ENCODE measurements at places on chromosomes 5 and 9.

GRCh38 chr9:112556497-112557442 is 70.1 kb downstream of the KIAA1958 start:
- DNase-seq: peak; percentile 58

DNA sequence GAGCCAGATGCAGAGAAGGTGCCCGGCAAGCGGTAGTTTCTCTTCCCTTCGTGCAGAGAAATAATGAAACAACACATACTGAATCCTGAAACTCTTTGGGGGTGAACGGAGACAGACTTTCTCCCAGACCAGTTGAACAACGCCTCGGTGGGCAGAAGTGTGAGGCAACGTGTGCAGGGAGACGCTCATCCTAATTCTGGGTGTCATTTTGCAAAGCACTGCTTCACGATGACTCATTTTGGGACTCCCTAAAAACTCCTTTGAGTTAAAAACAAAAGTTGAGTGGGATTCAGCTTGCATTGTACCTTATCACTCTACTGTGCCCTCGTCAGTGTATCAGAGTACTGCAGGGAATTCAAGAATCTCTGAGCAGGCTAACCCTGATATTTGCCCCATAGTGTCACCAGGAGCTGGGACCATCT is 3.5 kb upstream of the NEK6 start:
- DNase-seq: peak; percentile 25

DNA sequence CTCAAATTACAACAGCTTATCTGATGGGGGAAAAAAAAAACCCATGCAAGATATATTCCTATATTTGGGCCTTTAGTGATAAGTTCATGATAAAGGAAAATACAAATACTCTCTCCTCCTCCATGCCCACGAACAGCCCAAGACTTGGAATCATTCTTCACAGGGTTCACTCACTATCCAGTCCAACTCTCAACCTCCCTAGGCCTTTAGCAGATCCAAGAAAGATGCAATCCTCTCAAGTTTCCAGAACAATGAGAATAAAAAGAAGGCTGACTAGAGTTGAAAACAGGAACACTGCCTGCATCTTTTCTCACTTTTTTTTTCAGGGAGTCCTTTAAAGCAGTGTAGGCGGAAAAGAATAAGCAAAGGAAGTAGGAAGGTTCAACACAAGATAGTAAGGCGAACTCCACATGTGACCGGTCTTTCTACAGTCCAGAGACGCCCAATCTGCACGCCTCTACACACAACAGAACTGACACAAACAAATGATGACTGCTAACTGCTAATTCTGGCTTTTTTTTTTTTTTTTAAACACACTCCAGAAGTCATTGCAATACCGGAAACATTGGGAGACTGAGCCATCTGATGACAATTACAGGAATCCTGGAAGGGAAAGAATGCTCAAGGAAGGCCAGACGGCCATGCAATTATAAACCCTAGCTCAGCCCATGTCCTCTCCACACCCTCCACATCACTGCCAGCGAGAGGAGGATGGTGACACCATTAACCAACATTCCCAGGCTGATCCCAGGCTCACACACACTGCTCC is 75.4 kb downstream of the BNC2 start:
- peak; percentile 90 for DNase-seq

DNA sequence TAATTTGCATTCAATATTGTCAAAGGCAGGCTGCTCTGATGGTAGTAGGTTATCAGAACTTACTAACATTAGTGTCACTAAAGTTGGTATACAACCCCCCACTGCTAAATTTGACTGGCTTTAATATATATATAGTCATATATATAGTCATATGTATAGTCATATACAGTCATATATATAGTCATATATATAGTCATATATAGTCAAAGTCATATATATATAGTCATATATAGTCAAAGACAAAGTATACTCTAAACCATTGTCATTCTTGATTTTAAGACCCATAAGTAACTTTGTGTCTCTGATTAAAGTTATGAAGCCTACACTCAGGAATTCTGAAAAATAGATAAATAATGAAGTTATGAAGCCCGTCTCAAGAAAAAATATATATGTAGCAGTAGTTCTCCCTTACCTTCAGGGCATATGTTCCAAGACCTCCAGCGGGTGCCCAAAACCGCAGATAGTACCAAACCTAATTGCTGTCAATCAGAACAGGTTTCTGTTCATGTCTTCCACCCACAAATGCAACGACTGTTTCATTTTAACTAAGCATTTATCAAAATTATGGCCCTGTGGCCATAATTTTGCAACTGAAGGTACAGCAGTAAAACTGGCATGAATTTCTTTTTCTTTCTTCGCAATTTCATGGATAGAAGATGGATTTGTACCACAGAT is 40.1 kb downstream of the TRPM6 start:
- no peak for DNase-seq

GRCh38 chr5:11319836-11320580 is 559.0 kb upstream of the DAP start:
- DNase-seq: peak; percentile 23

DNA sequence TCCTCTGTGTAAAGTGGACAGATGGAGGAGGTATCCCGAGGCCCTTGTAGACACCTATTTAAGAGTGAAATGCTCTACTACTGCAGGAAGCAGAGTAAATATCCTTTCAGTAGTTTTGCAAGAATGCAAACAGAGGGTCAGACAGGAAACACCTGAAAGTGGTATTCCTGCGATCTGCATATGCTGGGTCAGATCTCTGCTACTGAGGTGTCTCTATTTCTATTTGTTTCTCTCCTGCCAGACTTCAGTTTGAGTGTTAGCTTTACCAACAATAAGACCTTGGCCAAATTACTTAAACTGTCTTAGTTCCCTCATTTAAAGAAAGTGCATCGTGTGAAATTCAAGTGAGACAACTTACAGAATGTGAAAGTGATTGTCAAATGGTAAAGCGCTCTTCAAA is 47.6 kb downstream of the JAKMIP2 start:
- no peak for DNase-seq

DNA sequence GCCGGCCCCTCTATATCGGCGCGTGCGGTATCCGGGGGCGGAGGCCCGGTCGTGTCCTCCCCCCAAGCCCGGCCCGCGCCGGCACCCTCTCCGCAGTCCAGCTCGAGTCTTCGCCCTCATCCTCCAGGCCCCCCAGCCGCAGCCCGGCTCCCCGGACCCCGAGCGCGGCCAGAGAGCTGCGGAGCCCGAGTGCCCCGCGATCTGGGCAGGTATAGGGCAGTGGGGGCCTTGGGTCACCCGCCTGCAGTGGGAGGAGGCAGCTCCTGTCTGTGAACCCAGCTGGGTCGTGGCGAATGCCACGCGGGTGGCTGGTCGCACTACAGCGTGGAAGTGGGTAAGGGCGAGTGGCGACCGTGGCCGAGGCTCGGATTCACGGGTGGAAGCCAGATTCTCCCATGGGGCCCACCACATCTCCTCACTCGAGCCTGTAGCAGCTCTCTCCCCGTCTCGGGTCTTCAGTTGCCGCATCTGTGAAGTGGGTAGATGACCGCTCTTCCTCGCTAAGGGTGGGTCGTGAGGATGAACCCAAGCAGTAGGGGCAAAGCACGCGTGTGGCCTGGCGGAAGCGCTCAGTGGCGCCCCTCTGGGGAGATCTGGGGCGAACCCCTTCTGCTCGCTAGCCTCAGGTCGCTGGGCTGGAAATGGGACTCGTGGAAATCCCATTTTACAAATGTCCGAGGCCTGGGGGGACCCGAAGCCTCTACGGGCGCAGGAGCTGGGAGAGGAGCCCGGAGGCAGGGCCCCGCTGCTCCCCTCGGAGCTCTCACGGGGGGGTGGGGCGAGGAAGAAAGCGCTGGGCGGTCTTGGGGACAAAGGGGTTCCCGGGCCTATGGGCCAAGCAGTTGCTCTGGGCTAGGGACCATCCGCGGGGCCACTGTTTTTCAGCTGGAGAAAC is 1.9 kb downstream of the NR5A1 start:
- DNase-seq: no peak

GRCh38 chr5:146001544-146002190 is 65.3 kb downstream of the SH3RF2 start:
- no peak for DNase-seq

GRCh38 chr9:111658943-111659342 is 2.5 kb upstream of the GNG10 start:
- DNase-seq: no peak

- no peak for DNase-seq
Observed at GRCh38 chr9:18955626-18956025, 77.4 kb downstream of the SAXO1 start.

- no peak for DNase-seq
Observed at GRCh38 chr5:145553177-145553576, 282.0 kb downstream of the PRELID2 start.

DNA sequence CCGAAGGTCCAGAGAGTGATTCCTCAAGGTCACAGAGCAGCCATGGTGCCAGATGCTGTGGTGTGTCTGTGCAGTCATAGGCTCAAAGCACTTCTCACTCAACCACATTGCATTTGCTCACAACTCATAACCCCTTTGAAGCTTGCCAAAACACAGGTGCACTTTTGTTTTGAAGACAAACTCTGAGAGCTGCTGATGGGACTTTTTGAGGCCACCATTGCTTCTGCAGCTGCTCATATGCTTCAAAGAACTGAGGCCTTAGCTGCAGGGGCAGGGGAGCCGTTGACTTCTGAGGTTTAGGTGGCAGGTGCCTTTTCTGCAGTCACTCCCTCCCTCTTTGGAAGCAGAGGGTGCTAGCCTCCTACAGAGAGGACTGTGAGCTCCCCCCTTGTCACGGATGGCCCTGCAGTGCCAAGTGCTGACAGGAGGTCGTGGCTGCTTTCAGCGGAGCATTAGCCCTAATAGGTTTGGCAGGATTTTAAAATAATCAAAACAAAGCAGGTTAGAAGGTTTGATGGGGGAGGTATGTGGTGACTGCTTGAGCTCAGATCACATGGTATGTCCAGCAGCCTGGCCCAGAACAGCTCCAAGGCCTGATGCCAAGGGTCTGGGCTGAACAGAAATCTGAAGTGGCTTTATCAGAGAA is 232.1 kb downstream of the MAN2A1 start:
- no peak for DNase-seq

DNA sequence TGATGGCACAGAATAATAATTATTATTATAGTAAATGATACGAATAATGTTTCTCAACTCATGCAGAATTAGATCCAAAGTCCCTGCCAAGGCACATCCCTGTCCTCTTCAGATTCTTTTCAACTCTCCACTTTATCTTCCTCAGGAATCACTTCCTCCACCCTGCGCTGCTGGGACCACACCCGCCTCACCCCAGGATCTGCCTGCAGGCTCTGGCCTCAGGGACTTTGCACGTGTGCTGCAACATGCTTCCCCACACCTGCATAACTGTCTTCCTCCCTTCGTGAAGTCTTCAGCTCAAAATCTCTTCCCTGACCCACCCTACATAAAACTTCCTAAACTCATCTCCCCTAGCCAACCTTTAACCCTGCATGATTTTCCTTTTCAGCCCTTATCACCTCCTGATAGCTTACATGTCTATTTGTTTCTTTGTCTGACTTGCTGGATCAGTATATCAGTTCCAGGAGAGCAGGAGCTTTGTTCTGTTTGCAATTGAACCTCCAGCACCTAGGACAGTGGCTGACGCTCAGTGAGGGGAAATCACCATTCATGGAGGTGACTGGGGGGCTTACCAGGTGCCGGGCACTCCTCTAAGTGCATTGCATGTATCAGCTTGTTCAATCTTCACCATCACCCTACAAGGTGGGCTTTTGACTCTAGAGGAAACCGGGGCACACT is 47.5 kb upstream of the EGFLAM start:
- no peak for DNase-seq

GRCh38 chr5:34051374-34051980 is 8.5 kb upstream of the C1QTNF3 start:
- no peak for DNase-seq

GRCh38 chr5:29963956-29964355 is 1229.5 kb upstream of the CDH6 start:
- DNase-seq: no peak

- no peak for DNase-seq
Observed at GRCh38 chr9:123450098-123450770, 94.2 kb downstream of the CRB2 start.

- no peak for DNase-seq
Observed at GRCh38 chr9:137270929-137271695, 6.4 kb upstream of the TOR4A start.

GRCh38 chr5:98769210-98769958 is 4.1 kb upstream of the RGMB start:
- peak; percentile 63 for DNase-seq

GRCh38 chr5:44401611-44402010 is 12.4 kb upstream of the FGF10 start:
- DNase-seq: no peak

DNA sequence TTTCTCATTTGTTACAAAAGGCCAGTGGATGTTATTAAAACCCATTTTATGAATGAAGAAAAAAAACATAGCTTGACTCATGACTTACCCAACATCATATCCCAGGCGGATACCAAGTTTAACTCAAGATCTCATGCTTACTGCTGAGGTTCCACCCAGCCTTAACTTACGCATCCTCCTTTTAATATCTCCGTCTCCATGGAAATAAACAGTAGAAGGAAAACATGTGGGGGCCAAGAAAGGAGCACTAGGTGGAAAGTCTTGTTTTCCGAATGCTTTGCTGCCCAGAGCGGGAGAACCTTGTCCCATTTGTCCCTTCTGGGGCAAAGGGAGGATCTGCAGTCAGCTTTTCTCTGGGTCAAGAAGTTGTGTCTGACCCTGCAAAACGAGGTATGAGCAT is 44.1 kb downstream of the ANGPTL2 start:
- DNase-seq: no peak

DNA sequence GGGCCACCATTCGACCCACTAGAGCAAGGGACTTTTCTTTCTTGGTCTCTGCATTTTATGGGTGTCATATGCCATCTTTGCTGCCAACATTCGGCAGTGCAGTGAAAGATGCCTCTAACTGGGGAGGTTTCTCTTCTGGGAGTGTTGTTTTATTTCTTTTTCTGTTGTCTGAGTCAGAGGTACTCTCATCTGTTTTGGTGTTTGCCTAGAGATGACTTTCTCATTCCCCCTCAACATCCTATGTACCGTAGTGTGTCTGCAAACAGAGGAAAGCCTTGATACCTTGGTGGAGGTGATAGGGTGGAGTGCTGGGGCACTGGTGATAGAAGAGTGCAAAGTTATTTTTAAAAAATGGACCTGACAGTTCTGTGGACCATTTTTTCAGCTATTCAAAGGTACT is 182.1 kb downstream of the ARHGAP26 start:
- peak; percentile 9 for DNase-seq

DNA sequence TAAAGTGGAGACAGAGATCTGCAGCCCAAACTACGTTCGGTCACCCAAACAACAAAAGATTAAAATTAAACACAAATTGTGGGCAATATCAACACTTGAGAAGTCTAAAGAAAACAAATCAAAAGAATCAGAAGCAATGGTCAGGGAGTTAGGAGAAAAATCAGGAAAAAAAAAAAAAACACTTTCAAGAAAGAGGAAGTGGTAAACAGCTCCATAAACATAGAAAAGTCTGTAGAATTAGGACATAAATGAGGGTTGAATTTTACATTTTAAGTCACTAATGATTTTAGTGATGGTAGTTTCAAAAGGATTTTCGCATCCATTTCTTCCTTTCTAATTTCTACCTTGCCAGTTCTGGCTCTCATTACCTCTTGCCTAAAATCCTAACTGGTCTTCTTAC is 10.1 kb downstream of the RNF145 start:
- no peak for DNase-seq
